ENCODE measurements at places on chromosomes 13 and 19.
A peak's percentile ranks its signal among the peaks of the same experiment; 100 is the strongest.

GRCh38 chr13:79910875-79911540, 429.9 kb downstream of the SPRY2 start:
- no peak for DNase-seq

- peak; percentile 30 for DNase-seq
Observed at GRCh38 chr19:35468637-35469036, 20.6 kb downstream of the FFAR2 start.

GRCh38 chr19:16261584-16262368, 62.9 kb upstream of the KLF2 start:
- DNase-seq = no peak

DNA sequence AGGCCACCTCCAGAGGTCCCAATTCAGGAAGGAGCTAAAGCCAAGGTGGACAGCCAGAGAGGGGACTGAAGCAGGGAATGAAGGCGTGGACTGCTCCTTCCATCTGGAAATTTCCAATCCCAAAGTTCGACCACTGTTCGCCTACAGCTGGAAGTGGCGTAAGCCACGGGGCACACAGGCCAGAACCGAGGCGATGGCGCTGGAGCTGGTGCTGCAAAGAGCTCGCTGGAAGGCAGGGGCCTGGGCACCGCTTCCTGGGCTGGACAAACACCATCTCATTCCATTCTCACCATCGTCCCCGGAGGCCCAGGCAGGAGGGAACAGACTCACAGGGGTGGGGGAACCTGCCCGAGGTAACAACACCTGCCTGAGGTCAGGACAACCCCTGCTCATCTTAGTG, 4.2 kb downstream of the MAP2K2 start:
- DNase-seq = no peak

DNA sequence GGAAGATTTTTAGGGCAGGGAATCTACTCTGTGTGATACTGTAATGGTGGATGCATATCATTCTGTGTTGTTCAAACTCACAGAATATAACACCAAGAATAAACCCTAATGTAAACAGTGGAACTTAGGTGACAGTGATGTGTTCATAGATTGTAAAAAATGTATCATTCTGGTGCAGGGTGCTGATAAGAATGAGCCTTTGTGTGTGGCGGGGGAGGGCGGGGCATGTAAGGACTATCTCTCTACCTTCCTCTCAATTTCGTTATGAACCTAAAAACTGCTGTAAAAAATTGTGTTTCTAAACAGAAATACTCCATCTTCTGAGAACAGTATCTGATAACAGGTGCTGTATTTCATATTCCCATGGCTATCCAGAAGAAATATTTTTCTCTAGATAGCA, 35.6 kb downstream of the TNFRSF19 start:
- DNase-seq = no peak

GRCh38 chr13:113491418-113491883, 940 bp upstream of the DCUN1D2 start:
- no peak for DNase-seq

- no peak for DNase-seq
Observed at GRCh38 chr19:56983171-56983570, 136.6 kb upstream of the USP29 start.

- no peak for DNase-seq
Observed at GRCh38 chr13:59823486-59823885, 340.2 kb downstream of the DIAPH3 start.

- no peak for DNase-seq
Observed at GRCh38 chr13:41364043-41364442, 53.0 kb downstream of the NAA16 start.

- DNase-seq = no peak
Observed at GRCh38 chr13:93368718-93369117, 142.1 kb downstream of the GPC6 start.

- DNase-seq = no peak
Observed at GRCh38 chr19:30911491-30911890, 437.7 kb downstream of the TSHZ3 start.

DNA sequence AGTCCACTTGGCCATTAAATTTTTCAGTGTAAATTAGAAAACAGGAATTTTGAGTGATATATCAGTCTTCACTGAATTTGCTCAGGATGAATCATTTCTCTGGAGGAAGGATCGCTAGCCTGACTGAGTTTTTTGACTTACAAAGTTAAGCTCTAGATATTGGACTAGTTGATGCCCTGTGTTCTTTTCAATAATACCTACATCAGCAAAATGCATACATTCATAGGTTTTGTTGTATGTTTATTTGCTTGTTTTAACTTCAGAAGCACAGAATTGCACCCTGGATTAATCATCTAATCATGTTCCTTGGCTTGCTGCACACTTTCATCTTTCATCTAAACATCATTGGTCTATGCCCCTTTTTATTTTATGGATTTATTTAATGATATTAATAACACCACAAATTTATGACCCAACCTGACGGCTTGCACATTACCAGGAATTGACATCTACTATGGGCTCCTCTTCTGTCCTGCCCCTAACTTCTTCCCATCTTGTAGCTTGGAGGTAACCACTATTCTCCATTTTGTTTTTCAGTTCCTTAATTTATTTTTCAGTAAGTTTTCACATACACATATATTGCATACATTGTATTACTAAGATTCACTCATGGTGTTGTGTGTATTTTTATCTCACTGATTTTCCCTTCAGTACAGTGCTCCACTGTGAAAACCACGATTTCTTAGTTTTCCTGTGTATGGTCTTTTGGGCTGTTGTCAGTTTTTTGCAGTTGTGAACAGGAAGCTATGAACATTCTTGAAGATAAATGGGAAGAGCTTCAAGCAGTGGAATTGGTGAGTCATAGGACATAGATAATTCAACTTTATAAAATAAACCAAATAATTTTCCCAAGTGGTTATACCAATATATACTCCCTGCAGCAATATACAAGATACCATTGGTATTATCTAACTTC, 23.3 kb downstream of the COMMD6 start:
- DNase-seq = no peak

DNA sequence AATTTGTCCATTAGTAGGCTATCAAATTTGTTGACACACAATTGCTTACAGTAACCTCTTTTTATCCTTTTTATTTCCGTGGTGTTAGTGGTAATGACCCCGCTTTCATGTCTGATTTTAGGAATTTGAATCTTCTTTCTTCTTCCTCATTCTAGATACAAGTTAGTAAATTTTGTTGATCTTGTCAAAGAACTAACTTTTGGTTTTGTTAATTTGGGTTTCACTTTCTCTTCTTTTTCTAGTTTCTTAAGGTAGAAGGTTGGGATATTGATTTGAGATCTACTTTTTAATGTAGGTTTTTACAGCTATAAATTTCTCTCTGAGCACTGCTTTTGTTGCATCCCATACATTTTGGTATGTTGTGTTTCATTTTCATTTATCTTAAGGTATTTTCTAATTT, 53.3 kb upstream of the SLC7A1 start:
- no peak for DNase-seq

- no peak for DNase-seq
Observed at GRCh38 chr13:36559375-36559774, 114.4 kb upstream of the SERTM1 start.

Measured in right lung (tissue), 10 donors.